Heart left ventricle (tissue), 16 donors: ENCODE measurements at places on chromosomes 3 and 15. TPM values are rescaled to one million over a fixed set of nuclear protein-coding genes. Genes with fewer than 3 reads are reported as not detected.

Gene POU1F1
- total RNA-seq = not detected

Gene TRIM69
- total RNA-seq = 70.0 TPM

Gene PIERCE2
- 5.8 TPM for total RNA-seq

Gene STAB1
- 41.0 TPM for total RNA-seq

Gene MCTP2
- 2.0 TPM for total RNA-seq

Gene GP5
- total RNA-seq = not detected

Gene DUT
- 67.9 TPM for total RNA-seq

Gene KLF15
- 35.9 TPM for total RNA-seq

Gene TGM4
- total RNA-seq = not detected

Gene ZPLD1
- total RNA-seq = not detected

Gene PRRT3
- 1.1 TPM for total RNA-seq

Gene ROPN1
- 0.67 TPM for total RNA-seq

Gene HRG
- not detected for total RNA-seq

DNA sequence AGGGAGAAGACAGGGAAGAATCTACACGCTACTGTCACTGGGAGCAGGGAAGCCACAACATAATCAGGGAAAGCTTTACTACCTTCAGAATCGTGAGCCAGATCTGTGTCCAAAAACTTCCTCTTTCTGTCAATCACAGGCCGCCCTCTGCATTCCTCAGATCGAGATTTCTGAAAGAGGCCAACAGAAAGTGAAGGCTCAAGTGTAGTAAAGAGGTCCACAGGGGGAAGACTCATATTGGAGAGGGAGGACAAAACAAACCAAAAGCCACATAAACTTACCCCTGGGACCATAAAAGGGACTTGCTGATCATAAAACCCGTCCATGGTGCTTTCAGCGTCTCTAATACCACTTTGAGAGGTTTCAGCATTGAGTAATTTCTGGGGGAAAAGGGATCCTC, 3.3 kb downstream of the ETV5 start:
- no peak for DNase-seq

- DNase-seq = no peak
Measured at GRCh38 chr3:28867836-28868235, 413.0 kb upstream of the RBMS3 start.

DNA sequence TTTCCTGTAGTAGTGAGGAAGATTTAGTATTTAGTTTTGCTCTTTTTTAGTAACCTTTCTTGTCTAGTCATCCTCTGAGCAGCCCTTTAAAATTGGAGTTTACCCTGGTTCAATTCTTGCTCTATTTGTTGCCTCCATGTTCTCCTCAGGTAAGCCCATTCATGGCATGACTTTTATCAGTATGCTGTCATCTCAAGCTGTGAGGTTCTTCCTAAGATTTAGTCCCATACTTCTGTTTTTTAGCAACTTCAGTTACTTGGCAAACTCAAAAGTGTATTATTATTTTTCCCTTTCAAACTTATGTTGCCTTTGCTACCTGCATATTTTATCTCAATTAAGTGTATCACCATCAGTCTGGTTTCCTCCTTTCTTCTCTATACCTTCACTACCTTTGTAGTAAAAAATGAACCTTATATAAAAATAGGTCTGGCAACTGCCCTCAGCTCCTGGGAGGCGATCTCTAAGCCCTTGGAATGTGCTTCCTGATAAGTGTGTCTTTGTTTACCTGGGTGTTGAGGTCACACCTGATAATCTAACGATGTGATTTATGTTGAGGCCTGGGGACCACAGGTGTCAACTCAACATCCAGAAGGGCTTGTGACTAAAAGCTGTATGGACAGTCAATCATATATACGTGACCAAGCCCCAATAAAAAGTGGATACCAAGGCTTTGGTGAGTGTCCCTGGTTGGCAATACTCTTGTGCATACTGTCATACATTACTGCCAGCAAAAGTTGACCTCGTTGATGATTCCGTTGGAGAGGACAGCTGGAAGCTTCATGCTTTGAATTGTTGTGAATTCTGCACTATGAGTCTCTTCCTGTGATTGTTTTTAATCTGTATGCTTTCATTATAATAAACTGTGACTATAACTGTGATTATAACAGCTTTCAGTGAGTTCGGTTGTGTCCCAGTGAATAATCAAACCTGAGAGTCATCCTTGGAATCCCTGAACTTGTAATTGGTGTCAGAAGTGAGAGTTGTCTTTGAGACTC, 3.9 kb downstream of the NSUN3 start:
- DNase-seq = no peak

DNA sequence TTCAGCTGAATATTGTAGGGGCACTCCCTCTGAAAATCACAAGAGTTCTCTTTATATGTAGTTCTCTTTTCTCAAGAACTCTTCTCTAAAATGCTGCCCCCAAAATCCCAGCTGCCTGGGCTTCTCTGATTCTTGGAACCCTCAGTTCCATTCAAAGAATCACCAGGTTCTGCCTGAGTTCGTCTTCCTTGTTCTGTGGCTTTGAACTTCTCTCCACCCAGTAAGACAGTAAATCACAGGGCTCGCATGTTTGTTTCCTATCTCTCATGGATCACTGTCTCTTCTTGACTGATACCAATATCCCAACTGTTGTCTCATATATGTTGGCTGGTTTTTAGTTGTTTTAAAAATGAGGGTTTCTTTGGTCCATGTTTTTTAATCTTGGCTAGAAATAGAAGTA, 359.5 kb upstream of the CBLB start:
- DNase-seq = no peak

GRCh38 chr15:42133886-42134502, 22.4 kb downstream of the PLA2G4F start:
- no peak for DNase-seq

DNA sequence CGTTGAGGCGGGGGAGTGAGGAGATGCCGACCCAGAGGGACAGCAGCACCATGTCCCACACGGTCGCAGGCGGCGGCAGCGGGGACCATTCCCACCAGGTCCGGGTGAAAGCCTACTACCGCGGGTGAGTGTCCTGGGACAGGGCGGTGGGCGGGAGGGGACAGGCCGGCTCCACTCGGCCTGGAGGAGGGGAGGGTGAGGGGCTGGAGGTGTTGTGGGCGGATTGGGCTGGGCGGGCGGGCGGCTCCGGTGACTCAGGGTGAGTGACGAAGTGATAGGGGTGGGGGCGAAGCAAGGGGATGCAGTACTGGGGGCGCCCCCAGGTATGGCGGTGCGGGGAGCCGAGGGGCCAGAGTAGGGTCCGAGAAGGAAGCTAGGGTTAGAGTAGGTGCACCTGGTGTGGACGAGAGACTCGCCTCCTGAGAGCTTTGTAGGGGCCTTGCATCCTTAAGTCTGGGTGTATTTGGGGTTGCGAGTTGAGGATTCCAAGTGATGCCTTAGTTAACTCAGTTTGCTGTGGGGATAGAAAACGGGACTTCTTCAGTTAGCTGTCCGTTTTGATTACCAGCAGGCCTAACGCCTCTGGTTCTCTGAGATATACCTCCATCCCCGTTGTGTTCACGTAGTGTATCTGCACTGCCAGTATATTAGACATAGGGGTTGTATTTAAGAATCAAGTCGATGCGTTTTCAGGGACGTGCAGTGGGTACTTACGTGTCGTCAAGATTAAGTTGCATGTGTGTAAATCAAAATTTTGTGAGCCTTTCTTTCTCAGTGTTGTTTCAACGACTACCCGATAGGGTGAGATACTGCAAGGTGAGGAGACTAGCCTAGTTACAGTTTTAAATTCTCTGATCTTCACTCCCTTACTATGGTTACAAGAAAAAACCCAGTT, 670 bp downstream of the PRKCI start:
- DNase-seq = no peak

- no peak for DNase-seq
Measured at GRCh38 chr15:81024936-81025335, 24.2 kb downstream of the TLNRD1 start.

GRCh38 chr15:73585871-73586654, 47.1 kb downstream of the NPTN start:
- no peak for DNase-seq

DNA sequence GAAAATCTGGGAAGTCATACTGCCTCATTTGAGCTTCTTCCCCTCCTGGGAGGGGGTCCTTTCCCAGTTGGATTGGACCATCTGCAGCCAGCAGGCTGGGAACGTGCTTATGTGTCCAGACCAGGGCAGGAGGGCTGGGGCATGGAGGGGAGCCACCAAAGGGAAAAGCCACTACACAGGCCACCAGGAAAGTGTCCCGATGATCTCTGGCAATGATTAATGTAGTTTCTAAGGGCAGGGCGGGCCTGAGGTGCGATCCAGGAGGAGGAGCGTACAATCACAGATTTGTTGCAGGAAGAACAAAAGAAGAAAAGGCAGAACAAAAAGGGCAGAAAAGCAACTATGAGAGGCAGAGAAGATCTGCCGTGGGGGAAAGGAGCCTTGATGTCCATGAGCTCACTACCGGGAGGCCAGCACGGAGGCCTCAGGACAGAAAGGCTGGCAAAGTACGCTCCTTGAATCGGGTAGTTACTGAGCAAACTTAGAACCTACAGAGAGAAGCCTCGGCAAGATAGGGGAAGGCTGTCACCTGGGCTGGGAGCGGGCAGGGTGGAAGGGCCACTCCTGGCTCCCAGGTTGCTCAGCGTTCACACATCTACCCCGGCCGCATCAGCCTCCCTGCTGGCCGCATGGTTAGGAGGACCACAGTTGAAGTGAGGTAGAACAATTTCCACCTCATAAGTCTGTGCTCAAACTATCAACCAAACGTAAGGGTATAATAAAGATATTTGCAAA, 79.5 kb upstream of the PCSK6 start:
- DNase-seq = no peak

DNA sequence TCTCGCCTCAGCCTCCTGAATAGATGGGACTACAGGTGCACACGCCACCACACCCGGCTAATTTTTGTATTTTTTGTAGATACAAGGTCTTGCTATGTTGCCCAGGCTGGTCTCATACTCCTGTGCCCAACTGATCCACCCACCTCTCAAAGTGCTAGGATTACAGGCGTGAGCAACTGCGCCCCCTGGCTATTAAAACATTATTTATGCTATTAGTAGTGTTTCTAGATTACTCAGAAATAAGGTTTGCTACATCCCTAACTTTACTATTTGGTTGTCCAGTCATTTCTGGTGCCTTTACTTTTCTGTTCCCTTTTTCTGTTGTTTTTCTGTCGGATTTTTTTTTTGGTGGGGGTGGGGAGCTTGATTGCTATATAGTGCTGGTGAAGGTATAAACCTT, 393.6 kb upstream of the TPM1 start:
- no peak for DNase-seq

GRCh38 chr15:33492434-33493052, 181.8 kb downstream of the RYR3 start:
- no peak for DNase-seq

DNA sequence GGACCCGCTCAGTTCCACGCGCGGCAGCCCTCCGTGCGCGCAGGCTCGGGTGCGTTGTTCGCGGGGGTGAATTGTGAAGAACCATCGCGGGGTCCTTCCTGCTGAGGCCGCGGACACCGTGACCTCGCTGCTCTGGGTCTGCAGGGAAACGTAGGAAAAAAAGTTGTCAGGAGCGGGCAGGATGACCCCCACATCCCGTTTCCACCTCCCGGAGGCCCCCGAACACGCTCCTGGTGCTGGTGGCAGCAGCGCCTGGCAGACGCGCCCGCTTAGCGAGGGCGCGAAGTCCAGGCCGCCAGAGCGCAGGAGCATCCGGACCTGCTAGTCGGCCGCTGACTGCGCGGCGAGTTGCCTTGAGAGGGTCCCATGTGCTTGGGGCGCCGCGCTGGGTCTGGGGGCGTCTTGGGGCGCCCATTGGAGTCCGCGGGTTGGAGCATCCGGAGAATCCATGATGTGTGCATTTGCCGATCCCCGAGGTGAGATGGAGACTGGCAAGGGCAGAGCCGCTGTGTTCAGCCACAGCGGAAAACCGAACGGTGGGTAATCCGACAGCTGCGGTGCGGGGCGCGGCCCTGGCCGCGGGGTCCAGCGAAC, 520 bp downstream of the GREM1 start:
- DNase-seq = peak; percentile 55

DNA sequence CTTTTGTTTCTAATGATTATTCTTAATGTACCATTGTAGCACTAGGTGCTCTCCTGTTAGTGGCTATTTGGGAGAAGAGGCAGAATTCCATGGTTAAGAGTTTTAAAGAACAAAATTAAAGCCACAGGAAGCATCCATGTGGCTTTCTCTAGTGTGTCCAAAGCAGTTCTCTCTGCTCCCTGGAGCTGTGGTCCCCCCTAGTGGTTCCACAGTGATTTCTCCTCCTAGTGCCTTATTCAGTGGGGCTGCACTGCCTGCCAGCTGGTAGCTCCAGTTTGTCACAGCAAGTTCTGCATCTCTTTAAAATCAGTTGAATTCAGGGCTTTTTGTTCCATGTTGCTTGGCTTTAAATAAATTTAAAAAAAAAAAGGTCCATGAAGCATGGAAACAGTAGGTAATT, 39.6 kb upstream of the FAM98B start:
- peak; percentile 63 for DNase-seq

DNA sequence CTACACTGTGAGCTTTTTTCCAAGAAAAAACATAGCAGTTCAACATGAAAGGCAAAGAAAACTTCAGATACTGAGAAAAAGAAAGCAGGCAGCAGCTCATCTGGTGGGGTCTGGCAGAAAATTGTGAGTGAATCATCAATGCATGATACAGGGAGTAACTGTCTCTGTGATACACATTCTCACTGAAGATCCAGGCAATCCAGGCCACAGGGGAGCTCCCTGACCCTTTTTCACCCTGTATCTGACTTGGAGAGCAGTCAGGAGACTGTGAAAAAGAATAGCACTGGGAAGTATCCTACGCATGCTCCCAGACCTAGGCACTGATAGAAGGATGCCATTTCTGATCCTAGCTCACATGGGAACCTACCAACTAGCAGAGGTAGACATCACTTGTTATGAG, 269.8 kb downstream of the MBNL1 start:
- no peak for DNase-seq

- DNase-seq = no peak
Measured at GRCh38 chr3:17982211-17982880, 239.9 kb upstream of the TBC1D5 start.

DNA sequence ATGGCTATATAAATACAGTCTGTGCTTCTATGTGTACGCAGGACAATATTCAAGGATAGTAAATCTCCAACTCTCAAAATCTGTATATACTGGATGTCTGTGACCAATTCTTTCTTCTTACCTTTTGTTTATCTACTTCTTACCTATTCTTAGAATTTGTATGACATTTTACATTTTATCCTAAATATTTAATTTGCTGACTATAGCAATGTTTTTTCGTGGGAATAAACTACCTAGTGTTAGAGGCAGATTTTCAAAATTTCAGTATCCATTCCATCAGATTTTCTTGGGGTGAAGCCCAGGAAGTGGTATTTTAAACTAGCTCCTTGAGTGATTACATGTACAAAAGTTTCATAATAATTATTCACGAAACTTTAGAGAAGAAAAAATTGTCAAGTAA, 334.5 kb upstream of the BCHE start:
- DNase-seq = no peak

DNA sequence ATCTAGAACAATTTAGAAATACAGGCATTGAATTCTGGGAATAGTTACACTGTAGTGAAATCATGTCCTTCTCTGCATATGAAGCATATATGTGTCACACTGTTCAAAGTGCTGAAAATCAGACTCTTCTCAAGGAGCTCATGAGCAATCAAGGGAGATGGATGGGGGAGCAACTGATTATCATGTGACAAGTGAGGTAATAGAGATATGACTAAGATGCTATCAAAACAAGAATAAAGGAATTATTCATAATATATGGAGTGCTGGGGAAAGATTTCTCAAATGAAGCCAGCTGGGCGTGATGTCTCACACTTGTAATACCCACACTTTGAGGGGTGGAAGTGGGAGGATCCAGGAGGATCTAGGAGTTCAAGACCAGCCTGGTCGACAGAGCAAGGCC, 74.9 kb upstream of the CHRNB4 start:
- no peak for DNase-seq
